ENCODE measurements at places on chromosomes 1 and 21.

- no peak for DNase-seq
Measured at GRCh38 chr1:184494929-184495328, 108.1 kb downstream of the C1orf21 start.

GRCh38 chr1:38331496-38332210, 285.1 kb upstream of the POU3F1 start:
- no peak for DNase-seq

GRCh38 chr21:32844653-32845436, 73.3 kb upstream of the PAXBP1 start:
- no peak for DNase-seq

- DNase-seq: peak; percentile 16
Measured at GRCh38 chr1:199089393-199090122, 450.7 kb downstream of the PTPRC start.

DNA sequence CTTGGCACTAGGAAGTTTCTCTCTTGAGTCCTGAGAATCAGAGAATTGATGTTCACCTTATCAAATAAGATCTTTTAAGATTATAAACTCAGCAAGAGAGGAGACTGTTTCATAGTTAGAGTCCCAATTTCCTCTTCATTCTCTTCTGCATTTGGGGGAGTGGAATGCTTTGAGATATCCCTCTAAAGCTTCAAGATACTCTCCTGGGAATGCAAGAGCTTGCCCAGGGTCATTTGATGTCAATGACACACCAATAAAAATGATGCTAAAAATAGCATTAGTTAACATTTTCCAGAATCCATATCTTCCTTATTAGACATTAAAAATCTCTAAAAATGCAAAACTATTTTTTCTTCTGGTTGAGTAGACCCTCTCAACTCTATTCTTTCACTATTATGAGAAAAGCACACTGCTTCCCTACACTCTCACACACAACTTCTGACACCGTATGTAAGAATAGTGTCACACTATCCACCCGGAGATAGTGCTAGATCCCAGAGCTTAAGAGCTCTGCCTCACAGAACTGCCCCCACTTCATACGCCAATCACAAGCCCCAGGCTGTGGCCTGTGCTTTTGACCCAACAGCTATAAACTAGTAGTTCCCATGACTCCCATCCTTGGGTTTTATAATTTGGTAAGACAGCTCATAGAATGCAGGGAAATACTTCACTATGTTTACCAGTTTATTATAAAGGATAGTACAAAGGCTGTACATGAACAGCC, 399.9 kb upstream of the RUNX1 start:
- DNase-seq: no peak

- no peak for DNase-seq
Measured at GRCh38 chr21:41406340-41406739, 19.7 kb upstream of the MX1 start.

DNA sequence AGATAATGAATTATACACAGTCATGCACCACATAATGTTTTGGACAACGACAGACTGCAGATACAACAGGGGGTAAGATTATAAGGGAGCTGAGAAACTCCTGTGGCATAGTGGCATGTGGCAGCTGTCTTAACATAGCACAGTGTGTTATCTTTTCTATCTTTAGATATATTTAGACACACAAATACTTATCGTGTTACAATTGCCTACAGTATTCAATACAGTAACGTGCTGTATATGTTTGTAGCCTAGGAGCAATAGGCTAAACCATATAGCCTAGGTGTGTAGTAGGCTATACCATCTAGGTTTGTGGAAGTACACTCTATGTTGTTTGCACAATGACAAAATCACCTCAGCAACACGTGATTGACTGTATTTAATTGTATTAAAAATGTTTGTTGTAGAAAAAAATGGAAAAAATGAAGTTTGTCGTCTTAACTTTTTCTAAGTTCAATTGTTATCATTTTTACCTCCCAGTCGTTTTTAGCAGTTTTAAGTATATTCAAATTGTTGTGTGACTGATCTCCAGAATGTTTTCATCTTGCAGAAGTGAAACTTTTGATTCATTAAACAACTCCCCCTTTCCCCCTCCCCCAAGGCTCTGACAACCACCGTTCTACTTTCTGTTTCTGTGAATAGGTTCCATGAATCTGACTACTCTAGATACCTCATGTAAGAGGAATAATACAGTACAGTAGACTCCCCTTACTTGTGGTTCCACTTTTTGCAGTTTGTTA, 351.0 kb upstream of the B3GALT2 start:
- peak; percentile 18 for DNase-seq

DNA sequence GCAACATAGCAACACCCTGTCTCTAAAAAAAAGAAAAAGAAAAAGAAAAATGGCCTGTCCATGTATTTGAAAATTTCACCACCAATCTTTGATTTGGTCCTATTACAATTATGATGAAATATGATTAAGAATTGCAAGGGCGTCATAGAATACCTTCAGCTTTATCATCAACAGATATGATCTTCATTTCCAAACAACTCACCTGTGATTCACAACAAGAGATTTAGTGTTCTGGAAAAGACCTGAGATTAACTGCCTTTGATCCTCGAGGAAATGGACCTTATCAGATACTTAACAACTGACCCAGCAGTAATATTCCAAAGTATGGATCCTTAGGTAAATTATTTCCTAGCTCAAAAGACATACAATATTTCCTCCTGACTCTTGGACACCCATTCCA, 3.5 kb upstream of the GSTM4 start:
- DNase-seq: no peak

DNA sequence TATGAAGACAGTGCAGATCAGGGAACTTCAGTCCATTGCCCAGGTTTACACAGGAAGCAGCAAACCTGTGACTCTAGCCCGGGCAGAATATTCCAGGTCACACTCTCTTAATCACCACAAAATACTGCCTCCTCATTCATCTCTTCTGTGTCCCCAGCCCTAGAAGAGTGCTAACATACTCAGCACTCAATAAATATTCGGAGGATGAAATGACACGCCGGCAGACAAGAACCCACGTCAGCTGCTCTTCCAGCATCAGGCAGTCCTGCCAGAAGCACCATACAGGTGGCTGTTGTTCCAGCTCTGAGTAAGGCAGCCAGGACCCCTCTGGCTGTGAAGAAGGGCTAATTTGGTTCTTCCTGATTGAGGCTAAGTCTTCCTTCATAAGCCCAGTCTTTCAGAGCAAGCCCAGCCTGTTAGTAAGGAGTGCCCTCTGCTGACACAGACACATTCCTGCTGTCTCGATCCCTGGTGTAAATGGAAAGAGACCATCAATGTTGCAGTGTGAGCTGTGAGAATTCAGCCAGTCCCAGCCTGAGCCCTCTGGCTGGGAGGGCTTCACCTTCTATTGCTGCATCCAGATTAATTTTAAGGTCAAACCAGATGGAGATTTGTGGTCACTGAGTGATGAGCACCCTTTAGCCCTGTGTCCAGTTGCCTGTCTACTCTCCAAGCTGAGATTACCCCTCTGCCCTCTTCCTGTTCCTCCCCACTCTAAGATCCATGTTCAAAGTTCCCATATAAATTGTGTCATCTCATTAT, 45.0 kb upstream of the KIRREL1 start:
- no peak for DNase-seq

- no peak for DNase-seq
Measured at GRCh38 chr21:15207231-15207630, 142.4 kb upstream of the NRIP1 start.
